SJCRH30 (cell line): ENCODE measurements at places on chromosomes 16 and 17. TPM values are rescaled to one million over a fixed set of nuclear protein-coding genes. Genes with fewer than 3 reads are reported as not detected.

DNA sequence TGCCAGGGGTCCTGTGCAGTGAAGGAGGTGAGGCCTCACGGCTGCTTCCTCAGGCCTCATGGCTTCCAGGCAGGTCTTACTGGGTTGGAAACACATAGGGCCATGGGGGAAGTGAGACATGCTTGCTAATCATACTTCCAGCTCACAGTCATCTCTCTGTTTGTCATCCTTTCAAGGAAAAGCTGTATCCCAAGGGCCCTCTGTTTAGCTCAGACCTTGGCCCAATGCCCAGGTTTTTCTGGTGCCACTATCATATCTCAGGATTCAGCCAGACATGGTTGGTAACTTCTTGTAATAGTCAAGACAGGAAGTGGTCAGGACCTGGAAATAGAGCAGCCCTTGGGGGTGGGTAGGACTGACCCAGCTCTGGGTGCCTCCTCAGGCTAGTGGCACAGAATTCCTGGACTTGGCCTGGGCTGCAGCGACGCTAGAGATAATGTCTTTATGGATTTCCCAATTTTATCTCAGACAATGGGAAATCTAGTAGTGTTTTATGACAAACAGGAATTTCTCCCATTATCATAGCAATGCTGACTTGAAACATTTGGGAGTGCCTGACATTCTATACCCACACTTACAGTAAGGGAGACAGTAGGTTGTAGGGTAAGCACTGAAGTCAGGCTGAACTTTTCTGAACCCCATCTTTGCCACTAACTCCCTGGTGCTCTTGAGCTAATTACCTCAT is 13.5 kb upstream of the ITGB3 start:
- H3K27me3 ChIP-seq, result no peaks in the 10 kb centered on the region
- H3K36me3 ChIP-seq, result no peaks in the 10 kb centered on the region
- H3K4me1 ChIP-seq, result peaks cover 22% of the 10 kb centered on the region
- peak overlapping the region; percentile 65 for H3K27ac ChIP-seq
- H3K4me3 ChIP-seq, result no peak overlapping the region
- DNase-seq, result peak; percentile 92

ZMYND15 gene
- not detected in 2 replicates for total RNA-seq

- H3K27me3 ChIP-seq, result no peaks in the 10 kb centered on the region
- DNase-seq, result no peak
- H3K36me3 ChIP-seq, result peaks cover 45% of the 10 kb centered on the region
- no peak overlapping the region for H3K4me3 ChIP-seq
- H3K27ac ChIP-seq, result no peak overlapping the region
- peaks cover 20% of the 10 kb centered on the region for H3K4me1 ChIP-seq
These were observed 9.3 kb downstream of the NGFR start for GRCh38 chr17:49504369-49504768.

GRCh38 chr17:41403404-41404023 is 6.1 kb upstream of the KRT31 start:
- H3K27me3 ChIP-seq, result no peaks in the 10 kb centered on the region
- DNase-seq, result no peak
- no peak overlapping the region for H3K4me3 ChIP-seq
- H3K27ac ChIP-seq, result no peak overlapping the region
- no peaks in the 10 kb centered on the region for H3K36me3 ChIP-seq
- H3K4me1 ChIP-seq, result peaks cover 10% of the 10 kb centered on the region

FADS6 gene
- not detected in 2 replicates for total RNA-seq

DNA sequence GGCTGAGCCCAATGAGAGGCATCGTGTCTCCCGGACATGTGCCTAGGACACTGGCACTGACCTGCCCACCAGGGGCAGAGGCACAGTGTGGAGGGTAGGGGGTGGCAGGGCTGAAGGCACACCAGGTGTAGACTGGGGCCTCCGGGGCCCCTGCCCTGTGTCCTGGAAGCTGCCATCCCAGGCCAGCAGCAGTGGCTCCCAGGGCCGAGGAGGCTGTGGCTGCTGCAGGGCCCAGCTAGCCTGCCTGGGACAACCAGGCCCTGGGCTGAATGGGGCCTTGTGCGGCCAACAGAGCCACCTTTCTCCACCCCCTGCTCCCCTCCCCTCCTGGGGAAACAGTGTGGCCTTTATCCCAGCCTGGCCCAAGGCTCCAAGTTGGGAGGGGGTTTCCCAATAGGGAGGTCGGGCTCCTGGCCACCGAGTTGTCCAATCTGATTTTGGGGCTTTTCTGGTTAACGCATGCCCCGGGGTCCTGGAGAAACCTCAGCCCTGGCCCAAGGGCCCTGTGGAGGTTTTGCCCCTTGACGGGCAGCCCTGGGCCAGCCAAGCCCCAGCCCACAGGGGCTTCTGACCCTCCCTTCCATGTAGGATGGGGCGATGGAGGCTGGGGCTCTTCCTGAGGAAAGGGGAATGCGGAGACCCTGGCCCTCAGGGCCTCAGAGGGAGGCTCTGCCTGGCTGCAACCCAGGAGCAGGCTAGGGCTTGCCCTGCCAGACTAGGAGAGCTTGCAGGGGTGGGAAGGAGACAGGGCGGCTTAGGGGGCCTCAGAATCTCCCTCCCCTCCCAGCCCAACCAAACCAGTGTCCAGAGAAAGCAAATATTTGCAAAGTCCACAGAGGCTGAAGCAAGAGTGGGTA is 4.2 kb downstream of the MTSS2 start:
- DNase-seq, result no peak
- no peak overlapping the region for H3K4me3 ChIP-seq
- H3K36me3 ChIP-seq, result peaks cover 9% of the 10 kb centered on the region; the same call in 1 of the 2 replicates
- H3K27ac ChIP-seq, result no peak overlapping the region

GRCh38 chr17:60665602-60666001 is 12.0 kb upstream of the BCAS3 start:
- DNase-seq, result no peak
- no peak overlapping the region for H3K27ac ChIP-seq
- peaks cover 7% of the 10 kb centered on the region for H3K36me3 ChIP-seq
- H3K27me3 ChIP-seq, result no peaks in the 10 kb centered on the region
- no peaks in the 10 kb centered on the region for H3K4me1 ChIP-seq

RBL2 gene
- total RNA-seq, result 60.8 and 69.0 TPM in 2 replicates

- no peak overlapping the region for H3K27ac ChIP-seq
- peaks cover 3% of the 10 kb centered on the region; the same call in 1 of the 2 replicates for H3K4me1 ChIP-seq
- no peaks in the 10 kb centered on the region for H3K36me3 ChIP-seq
- no peak for DNase-seq
- H3K4me3 ChIP-seq, result no peak overlapping the region
These were observed 81.1 kb downstream of the MRC2 start for GRCh38 chr17:62708587-62708986.

DNA sequence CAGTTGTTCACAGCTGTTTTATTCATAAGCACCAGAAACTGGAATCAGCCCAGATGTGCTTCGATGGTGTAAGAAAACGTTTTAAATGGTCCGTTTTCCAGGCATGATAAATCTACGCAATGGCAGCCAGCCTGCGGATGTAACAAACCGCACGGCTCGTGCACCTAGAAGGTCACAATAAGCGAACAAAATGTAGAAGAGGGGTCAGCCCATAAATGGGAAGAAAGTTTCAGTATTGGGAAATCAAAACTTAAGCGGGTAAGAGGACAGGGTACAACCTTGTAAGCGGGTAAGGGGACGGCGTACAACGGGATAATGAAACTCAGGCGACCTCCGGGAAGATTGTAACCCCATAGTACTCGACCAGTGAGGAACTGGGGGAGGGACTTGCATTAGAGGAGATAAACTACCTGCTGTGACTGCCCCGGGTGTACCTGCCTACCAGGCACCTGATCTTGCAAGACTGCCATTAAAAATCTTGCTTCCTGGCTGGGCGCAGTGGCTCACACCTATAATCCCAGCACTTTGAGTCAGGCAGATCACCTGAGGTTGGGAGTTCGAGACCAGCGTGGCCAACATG is 66.6 kb downstream of the ANKRD11 start:
- H3K27me3 ChIP-seq, result no peaks in the 10 kb centered on the region
- no peak overlapping the region for H3K27ac ChIP-seq
- no peak for DNase-seq
- peaks cover 12% of the 10 kb centered on the region for H3K4me1 ChIP-seq

RGS9 gene
- total RNA-seq, result 2.9 and 3.1 TPM in 2 replicates

GPT2 gene
- total RNA-seq, result 14.9 and 17.2 TPM in 2 replicates

GRCh38 chr16:1537763-1538289 is 4.4 kb downstream of the TMEM204 start:
- no peak overlapping the region for H3K27ac ChIP-seq
- DNase-seq, result no peak
- no peaks in the 10 kb centered on the region for H3K36me3 ChIP-seq
- H3K4me3 ChIP-seq, result no peak overlapping the region
- no peaks in the 10 kb centered on the region for H3K27me3 ChIP-seq

- H3K4me3 ChIP-seq, result no peak overlapping the region
- no peaks in the 10 kb centered on the region for H3K27me3 ChIP-seq
- DNase-seq, result peak; percentile 58
- H3K27ac ChIP-seq, result no peak overlapping the region
These were observed 256.2 kb downstream of the FOXL1 start for GRCh38 chr16:86834451-86835035.

- H3K4me1 ChIP-seq, result no peaks in the 10 kb centered on the region
- no peak overlapping the region for H3K4me3 ChIP-seq
- no peak overlapping the region for H3K27ac ChIP-seq
These were observed 209.7 kb upstream of the CACNG3 start for GRCh38 chr16:24046442-24046841.

- H3K36me3 ChIP-seq, result no peaks in the 10 kb centered on the region
- no peaks in the 10 kb centered on the region for H3K4me1 ChIP-seq
- H3K27me3 ChIP-seq, result no peaks in the 10 kb centered on the region
- no peak overlapping the region for H3K27ac ChIP-seq
These were observed 15.4 kb downstream of the ZNF18 start for GRCh38 chr17:11981862-11982261.

GRCh38 chr17:80463784-80464400 is 12.5 kb downstream of the NPTX1 start:
- peaks cover 14% of the 10 kb centered on the region for H3K4me1 ChIP-seq
- H3K36me3 ChIP-seq, result no peaks in the 10 kb centered on the region
- H3K27ac ChIP-seq, result no peak overlapping the region
- peaks cover 24% of the 10 kb centered on the region for H3K27me3 ChIP-seq

- no peaks in the 10 kb centered on the region for H3K4me1 ChIP-seq
- no peaks in the 10 kb centered on the region for H3K36me3 ChIP-seq
- DNase-seq, result no peak
- no peak overlapping the region for H3K4me3 ChIP-seq
- no peaks in the 10 kb centered on the region for H3K27me3 ChIP-seq
These were observed 67.3 kb downstream of the SCNN1B start for GRCh38 chr16:23369416-23369815.

SAP30BP gene
- total RNA-seq, result 63.4 and 74.0 TPM in 2 replicates
